ENCODE measurements at places on chromosomes 5 and 9.

GRCh38 chr9:131395157-131396098, 1.5 kb downstream of the PRRC2B start:
- peak overlapping the region; percentile 99 for H3K27ac ChIP-seq
- peaks cover 16% of the 10 kb centered on the region for H3K27me3 ChIP-seq
- peak overlapping the region; percentile 86 for H3K4me3 ChIP-seq
- H3K4me1 ChIP-seq, result peaks cover 64% of the 10 kb centered on the region

- H3K4me1 ChIP-seq, result no peaks in the 10 kb centered on the region
- DNase-seq, result no peak
- H3K4me3 ChIP-seq, result no peak overlapping the region
- no peak overlapping the region for H3K27ac ChIP-seq
Observed at GRCh38 chr5:127930311-127930710, 153.3 kb upstream of the SLC12A2 start.

GRCh38 chr5:174300118-174300940, 254.8 kb downstream of the NSG2 start:
- no peaks in the 10 kb centered on the region for H3K36me3 ChIP-seq
- no peaks in the 10 kb centered on the region for H3K27me3 ChIP-seq
- H3K4me1 ChIP-seq, result no peaks in the 10 kb centered on the region
- no peak overlapping the region for H3K27ac ChIP-seq
- no peak for DNase-seq

GRCh38 chr9:78030296-78030552, 1.4 kb downstream of the GNAQ start:
- peaks cover 49% of the 10 kb centered on the region for H3K4me1 ChIP-seq
- peak; percentile 39 for DNase-seq
- peaks cover 3% of the 10 kb centered on the region for H3K27me3 ChIP-seq
- peaks cover 5% of the 10 kb centered on the region for H3K36me3 ChIP-seq

GRCh38 chr9:354453-354852, 139.8 kb downstream of the DOCK8 start:
- H3K27ac ChIP-seq, result peak overlapping the region; percentile 50
- H3K4me1 ChIP-seq, result peaks cover 32% of the 10 kb centered on the region
- no peak for DNase-seq
- no peak overlapping the region for H3K4me3 ChIP-seq
- H3K36me3 ChIP-seq, result peaks cover 73% of the 10 kb centered on the region

DNA sequence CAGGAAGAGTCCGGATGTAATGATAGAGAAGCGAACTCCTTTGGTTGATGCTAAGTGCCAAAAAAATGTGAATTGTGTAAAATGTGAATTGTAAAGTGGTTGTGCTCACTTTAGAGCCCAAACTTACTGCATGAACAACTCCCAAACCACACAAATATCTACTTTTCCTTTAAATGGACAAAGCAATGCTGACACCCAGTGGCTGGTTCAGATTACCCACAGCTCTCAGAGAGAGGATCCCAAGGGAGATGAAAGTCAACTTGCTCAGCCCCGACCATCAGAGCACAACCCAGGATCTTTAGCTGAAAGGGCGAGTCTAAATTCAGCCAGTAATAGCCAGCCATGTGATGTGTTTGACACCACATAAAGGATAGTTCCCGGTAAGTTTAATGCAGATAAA, 133.7 kb downstream of the NMUR2 start:
- no peak overlapping the region for H3K27ac ChIP-seq
- H3K4me1 ChIP-seq, result no peaks in the 10 kb centered on the region
- no peak for DNase-seq
- no peak overlapping the region for H3K4me3 ChIP-seq
- H3K36me3 ChIP-seq, result no peaks in the 10 kb centered on the region

DNA sequence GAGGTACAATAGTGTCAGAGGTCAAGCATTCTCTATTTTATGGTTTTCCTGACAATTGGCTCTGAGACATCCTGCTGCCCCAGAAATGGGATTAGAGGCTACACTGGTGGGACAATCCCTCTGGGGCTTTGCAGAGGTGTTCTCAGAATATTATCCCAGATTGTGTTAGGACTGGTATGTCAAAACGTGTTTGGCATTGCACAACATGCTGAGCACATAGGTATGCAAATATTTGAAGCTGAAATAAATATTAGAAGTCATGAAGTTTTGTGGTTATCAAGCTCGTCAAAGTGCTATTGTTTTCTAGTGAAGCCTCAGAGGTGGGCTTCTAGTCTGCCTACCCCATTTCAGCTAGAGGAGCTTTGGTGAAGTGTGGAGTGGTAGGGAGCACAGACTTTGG, 304.4 kb downstream of the MAN2A1 start:
- H3K27ac ChIP-seq, result no peak overlapping the region
- H3K27me3 ChIP-seq, result no peaks in the 10 kb centered on the region

GRCh38 chr5:149550268-149550583, 1.0 kb downstream of the CSNK1A1 start:
- peaks cover 44% of the 10 kb centered on the region for H3K36me3 ChIP-seq
- H3K27me3 ChIP-seq, result peaks cover 4% of the 10 kb centered on the region
- peak overlapping the region; percentile 97 for H3K27ac ChIP-seq

GRCh38 chr5:37789991-37790390, 49.9 kb downstream of the GDNF start:
- H3K27me3 ChIP-seq, result peaks cover 4% of the 10 kb centered on the region
- no peaks in the 10 kb centered on the region for H3K36me3 ChIP-seq
- no peak overlapping the region for H3K27ac ChIP-seq
- no peak for DNase-seq
- no peaks in the 10 kb centered on the region for H3K4me1 ChIP-seq
- no peak overlapping the region for H3K4me3 ChIP-seq

- no peaks in the 10 kb centered on the region for H3K36me3 ChIP-seq
- H3K27ac ChIP-seq, result no peak overlapping the region
- H3K27me3 ChIP-seq, result no peaks in the 10 kb centered on the region
- H3K4me3 ChIP-seq, result no peak overlapping the region
Observed at GRCh38 chr9:123687246-123687751, 242.6 kb downstream of the DENND1A start.

- no peak overlapping the region for H3K4me3 ChIP-seq
- no peaks in the 10 kb centered on the region for H3K4me1 ChIP-seq
- DNase-seq, result no peak
- H3K27me3 ChIP-seq, result no peaks in the 10 kb centered on the region
- H3K27ac ChIP-seq, result no peak overlapping the region
Observed at GRCh38 chr5:115895821-115896220, 54.1 kb downstream of the AP3S1 start.

- H3K27ac ChIP-seq, result peak overlapping the region; percentile 91
- H3K36me3 ChIP-seq, result peaks cover 17% of the 10 kb centered on the region
- H3K4me3 ChIP-seq, result peak overlapping the region; percentile 29
- H3K4me1 ChIP-seq, result peaks cover 58% of the 10 kb centered on the region
- no peaks in the 10 kb centered on the region for H3K27me3 ChIP-seq
Observed at GRCh38 chr5:56735849-56736641, 79.3 kb upstream of the MAP3K1 start.

DNA sequence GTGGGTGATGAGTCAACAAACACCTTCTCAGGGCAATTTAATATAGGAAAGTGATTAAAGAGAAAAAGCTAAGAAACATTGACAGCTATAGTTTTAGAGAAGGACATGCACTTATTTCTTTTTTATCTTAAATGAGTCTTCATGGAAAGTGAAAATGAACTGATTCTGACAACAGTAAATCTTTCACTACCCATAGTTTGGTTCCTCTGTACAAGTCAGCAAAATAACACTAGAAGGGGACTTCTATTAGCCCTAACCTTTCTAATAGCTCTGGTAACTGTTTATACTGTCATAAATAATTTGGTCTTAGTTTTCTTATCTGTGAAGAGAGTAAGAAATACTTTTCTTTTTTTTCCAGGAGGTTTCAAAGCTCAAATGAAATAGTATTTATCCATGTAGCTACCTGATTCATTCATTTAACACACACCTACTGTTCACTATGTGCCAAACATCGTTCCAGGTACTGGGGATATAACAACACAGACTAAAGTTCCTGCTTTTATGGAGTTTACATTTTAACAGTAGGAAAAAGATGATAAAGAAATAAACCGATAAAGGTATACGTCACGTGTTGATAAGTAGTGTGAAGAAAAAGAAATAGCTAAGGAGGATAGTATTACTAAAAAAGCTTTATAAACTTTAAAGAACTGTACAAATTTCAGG, 148.2 kb downstream of the PCSK1 start:
- H3K27ac ChIP-seq, result no peak overlapping the region
- H3K4me1 ChIP-seq, result peaks cover 8% of the 10 kb centered on the region
- no peaks in the 10 kb centered on the region for H3K36me3 ChIP-seq
- no peak for DNase-seq
- H3K27me3 ChIP-seq, result no peaks in the 10 kb centered on the region

- peaks cover 40% of the 10 kb centered on the region for H3K27me3 ChIP-seq
- H3K4me3 ChIP-seq, result no peak overlapping the region
- H3K27ac ChIP-seq, result no peak overlapping the region
Observed at GRCh38 chr9:95360866-95361265, 43.4 kb upstream of the FANCC start.

DNA sequence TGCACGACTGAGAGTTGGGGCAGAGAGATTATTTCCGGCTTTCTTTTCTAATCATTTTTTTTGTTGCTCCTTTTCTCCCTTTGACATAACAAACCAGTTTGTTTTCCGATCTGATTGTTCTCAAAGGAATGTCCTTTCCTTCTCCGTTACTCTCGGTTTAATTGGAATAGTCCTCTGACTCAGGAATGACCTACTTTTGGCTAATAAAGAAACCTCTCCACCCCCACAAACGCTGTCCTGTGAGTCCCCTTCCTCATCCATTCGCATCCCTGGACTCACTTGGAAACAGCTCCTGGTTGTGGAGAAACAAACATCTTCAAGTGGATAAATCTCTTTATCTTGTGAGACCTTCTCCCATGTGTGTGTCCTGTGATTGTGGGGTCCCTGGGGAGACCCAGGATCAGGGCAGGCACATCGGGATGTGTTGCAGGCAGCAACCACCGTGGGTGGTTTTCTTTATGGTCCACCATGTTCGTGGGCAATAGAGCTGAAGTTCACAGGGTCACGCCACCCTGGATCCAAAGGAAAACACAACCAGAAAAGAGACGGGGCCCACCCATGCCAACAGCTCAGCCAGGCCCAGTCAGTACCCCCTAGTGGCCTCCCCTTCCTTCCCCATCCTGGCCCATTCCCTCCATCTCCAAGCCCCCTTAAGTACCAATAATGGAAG, 45.2 kb upstream of the NEK6 start:
- no peak for DNase-seq
- no peak overlapping the region for H3K4me3 ChIP-seq
- peaks cover 10% of the 10 kb centered on the region for H3K27me3 ChIP-seq
- H3K4me1 ChIP-seq, result peaks cover 83% of the 10 kb centered on the region

DNA sequence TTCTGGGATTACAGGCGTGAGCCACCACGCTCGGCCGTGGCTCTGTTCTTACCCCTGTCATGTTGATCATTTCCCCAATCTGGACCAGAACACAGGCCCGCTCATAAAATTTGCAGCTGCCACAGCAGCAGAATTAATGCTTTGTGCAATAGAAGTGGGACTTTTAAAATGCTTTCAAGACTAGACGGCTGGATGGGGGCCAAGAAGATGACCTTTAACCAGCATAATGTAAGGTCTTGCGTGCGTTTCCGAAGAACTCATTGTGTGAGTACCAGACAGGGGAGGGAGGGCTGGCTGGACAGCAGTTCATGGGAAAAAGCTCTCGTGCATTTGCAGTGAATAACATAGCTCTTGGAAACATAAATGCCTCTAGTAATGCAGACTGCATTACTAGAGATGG, 3.5 kb upstream of the WDR38 start:
- H3K27ac ChIP-seq, result no peak overlapping the region
- H3K36me3 ChIP-seq, result no peaks in the 10 kb centered on the region
- H3K4me1 ChIP-seq, result peaks cover 10% of the 10 kb centered on the region
- no peak overlapping the region for H3K4me3 ChIP-seq

GRCh38 chr9:81424431-81424830, 264.9 kb downstream of the TLE1 start:
- H3K36me3 ChIP-seq, result no peaks in the 10 kb centered on the region
- no peaks in the 10 kb centered on the region for H3K4me1 ChIP-seq
- no peak overlapping the region for H3K4me3 ChIP-seq
- DNase-seq, result no peak
- H3K27ac ChIP-seq, result no peak overlapping the region

GRCh38 chr5:103519550-103519949, 43.0 kb downstream of the NUDT12 start:
- no peak for DNase-seq
- no peak overlapping the region for H3K4me3 ChIP-seq
- H3K27ac ChIP-seq, result no peak overlapping the region
- H3K4me1 ChIP-seq, result no peaks in the 10 kb centered on the region

GRCh38 chr5:53917826-53918225, 357.4 kb downstream of the NDUFS4 start:
- H3K4me1 ChIP-seq, result no peaks in the 10 kb centered on the region
- no peak overlapping the region for H3K4me3 ChIP-seq
- H3K27ac ChIP-seq, result no peak overlapping the region

DNA sequence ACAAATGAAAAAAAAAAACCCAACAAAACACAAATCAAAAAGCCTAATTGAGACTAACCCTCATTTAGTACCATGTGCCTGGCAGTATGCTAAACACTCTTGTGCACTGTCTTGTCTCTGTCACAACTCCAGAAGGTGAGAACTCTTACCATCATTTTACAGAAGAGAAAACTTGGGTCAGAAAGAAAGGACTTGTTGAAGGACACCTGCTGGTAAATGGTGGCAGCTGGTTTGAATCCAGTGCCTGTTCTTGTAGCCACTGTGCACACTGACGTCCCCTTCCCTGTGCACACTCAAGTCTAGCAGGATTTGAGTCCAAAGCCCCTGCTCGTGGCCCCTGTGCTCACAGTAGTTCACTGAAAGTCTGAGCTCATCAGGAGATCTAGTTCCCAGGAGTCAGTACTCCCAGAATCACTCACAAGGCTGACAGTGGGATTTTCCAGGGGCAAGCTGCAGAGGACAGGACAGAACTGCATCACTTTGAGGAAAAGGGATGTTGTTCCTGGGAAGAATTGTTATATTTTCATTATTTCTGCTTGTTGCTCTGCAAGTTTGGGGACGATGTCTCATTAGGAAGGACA, 43.0 kb upstream of the HSD17B4 start:
- H3K4me3 ChIP-seq, result no peak overlapping the region
- H3K36me3 ChIP-seq, result no peaks in the 10 kb centered on the region
- no peak for DNase-seq

DNA sequence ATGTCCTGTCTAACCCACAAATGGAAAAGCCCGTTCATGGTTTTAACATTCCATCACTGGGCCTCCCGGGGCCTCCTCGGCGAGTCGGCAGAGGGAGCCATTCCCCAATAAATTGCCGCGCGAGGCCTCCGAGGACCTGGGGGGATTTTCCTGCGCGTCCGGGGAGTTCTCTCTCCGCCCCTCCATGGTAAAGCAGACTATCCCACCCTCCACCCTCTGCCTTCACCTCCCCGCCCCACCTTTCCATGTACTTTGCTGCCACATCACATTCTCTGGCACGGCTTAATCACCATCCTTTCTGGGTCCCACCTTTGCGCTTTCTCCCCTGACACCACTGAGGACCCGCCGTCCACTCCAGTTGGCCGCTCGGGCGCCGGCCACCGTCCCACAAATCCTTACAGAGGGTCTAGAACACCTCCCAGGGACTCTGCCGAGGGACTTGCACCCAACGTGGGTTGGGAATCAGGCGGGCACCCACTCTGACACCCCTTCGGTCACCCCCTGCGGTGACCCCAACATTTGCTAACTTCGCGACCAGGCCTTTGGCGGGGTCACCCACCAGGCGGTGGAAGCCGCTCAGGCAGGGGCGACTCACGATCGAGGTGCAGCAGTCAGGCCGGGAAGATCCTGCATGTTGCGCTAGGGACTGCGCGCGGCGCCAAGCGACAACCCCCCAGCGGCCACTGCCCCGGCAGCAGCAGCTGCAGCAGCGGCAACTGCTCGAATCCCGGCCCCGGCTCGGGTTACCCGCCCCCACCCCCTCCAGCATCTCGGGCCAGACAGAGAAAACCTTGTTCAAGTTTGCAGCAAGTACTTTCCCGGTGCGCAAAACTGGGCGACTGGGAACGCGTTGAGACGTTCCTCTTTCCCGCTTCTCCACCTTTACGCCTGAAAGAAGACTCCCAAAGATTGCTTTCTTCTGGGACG, at the start of gene MEGF10:
MEGF10 (plus strand) TSS at position 778 of the 927 bp plus-strand sequence. CDS start 40,513 bp downstream, outside the sequence.
- H3K27me3 ChIP-seq, result peaks cover 42% of the 10 kb centered on the region
- H3K4me1 ChIP-seq, result peaks cover 6% of the 10 kb centered on the region
- H3K4me3 ChIP-seq, result no peak within 1 kb of the TSS

Measured in activated naive CD4-positive, alpha-beta T cell treated with anti-CD3 and anti-CD28 coated beads, Interleukin-2, amount 10 ng/mL, durations not matched to agents 7 days and 5 days (primary cell).